NCI-H187 (cell line): ENCODE measurements at places on chromosomes 7 and 10.

DNA sequence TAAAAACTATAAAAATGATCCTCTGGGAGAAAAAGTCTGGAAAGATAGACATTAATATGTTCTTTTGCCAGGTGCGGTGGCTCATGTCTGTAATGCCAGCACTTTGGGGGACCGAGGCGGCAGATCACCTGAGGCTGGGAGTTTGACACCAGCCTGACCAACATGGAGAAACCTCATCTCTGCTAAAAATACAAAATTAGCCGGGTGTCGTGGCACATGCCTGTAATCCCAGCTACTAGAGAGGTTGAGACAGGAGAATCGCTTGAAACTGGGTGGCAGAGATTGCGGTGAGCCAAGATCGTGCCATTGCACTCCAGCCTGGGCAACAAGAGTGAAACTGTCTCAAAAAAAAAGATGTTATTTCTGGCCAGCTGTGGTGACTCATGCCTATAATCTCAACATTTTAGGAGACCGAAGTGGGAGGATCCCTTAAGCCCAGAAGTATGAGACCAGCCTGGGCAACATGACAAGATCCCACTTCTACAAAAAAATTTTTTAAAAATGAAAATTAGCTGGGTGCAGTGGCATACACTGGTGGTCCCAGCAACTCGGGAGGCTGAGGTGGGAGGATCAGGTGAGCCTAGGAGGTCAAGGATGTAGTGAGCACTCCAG lies 101.9 kb upstream of the LRRN3 start:
- no peak for DNase-seq

- no peak for DNase-seq
Observed at GRCh38 chr10:63760708-63761047, 239.5 kb downstream of the REEP3 start.

- no peak for DNase-seq
Observed at GRCh38 chr7:115868369-115868768, 162.2 kb downstream of the TFEC start.

DNA sequence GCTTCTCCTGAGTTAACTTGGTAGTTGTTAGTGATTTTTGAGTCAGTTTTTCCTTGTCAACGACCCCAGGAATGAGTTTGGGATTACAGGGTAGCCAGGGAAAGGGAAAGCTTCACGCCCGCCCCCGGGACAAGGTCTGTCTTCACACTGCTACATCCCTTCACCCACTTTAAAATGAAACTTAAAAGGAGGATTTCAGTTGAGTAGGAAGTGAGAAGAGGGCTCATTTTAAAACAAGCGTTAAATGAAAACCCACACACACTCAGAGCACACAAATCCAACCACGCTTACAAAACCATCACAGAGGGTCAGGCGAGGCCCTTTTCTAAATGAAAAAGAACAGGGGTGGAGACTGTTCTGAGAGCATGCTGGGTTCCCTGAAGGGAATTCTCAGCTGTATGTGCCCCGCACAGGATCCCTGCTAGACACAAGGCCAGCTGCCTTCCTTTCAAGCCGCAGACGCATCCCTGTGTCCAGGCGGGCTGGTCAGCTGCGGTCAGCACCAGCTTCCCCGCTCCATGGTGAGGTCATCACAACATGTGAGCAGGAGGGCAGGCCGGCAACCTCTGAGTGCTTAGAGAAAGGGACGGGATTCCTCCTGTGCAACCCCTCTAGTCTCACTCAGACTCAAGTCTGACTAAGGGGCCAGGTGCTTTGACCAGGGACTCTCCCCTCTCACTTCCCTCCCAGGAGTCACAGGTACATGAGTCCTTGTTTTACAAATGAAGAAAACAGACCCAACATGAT lies 111.8 kb downstream of the EGFR start:
- DNase-seq = no peak

DNA sequence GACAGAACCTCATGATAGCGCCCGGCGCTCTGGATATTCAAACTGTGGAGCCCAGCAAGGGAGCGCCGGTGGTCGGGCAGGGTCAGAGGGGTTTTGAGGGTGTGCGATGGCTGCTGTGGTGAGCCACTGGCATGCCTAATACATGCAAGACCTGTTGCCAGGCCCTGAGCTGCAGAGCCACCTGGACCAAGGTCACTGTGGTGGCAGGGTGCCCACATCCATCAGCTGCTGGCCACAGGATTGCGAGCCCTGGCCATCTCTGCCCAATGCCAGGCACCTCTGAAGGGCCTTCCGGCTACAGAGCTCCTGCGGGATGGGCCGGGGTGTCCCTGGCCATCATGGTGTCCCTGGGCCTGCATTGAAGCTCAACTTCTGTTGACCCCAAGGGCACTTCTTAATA lies 123.0 kb upstream of the TNRC18 start:
- no peak for DNase-seq

GRCh38 chr10:46175831-46176230 lies 111.0 kb upstream of the ANTXRL start:
- DNase-seq = no peak

DNA sequence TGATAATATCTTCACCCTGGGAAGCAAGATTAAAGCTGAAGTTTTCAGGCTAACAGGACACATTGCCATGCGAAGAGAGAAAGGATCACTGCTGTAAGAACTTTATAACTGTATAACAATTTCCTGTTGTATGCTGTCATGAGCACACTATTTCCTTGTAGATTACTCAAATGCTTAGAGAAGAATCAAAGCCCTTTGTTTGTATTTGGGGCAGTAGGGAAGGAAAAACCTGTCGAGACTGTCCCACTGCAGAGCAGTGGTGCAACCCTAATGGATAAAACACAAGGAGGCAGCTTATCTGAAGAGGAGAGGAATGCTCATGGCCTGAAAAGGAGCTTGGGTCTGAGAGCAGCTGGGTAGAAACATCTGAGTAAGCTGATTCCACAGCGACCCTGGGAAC lies 327.7 kb upstream of the NPSR1 start:
- no peak for DNase-seq
